ENCODE measurements at places on chromosomes 1 and 21.

DNA sequence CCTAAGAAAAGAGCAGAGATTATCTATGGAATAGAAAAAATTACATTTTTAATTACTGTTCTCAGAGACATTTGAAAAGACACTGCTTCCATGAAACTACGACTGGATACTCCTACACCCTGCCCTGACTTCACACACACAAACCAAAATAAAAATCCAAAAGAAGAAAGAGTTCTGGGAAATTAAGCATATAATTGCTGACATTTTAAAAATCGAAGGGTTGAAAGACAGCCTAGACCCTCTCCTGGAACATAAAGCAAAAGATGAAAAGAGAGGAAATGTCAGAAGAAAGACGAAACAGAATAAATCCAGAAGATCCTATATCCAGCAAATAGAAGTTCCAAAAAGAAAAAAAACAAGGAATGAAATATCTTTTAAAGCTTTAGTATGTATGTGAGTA, 32.8 kb upstream of the EEIG2 start:
- DNase-seq: no peak

DNA sequence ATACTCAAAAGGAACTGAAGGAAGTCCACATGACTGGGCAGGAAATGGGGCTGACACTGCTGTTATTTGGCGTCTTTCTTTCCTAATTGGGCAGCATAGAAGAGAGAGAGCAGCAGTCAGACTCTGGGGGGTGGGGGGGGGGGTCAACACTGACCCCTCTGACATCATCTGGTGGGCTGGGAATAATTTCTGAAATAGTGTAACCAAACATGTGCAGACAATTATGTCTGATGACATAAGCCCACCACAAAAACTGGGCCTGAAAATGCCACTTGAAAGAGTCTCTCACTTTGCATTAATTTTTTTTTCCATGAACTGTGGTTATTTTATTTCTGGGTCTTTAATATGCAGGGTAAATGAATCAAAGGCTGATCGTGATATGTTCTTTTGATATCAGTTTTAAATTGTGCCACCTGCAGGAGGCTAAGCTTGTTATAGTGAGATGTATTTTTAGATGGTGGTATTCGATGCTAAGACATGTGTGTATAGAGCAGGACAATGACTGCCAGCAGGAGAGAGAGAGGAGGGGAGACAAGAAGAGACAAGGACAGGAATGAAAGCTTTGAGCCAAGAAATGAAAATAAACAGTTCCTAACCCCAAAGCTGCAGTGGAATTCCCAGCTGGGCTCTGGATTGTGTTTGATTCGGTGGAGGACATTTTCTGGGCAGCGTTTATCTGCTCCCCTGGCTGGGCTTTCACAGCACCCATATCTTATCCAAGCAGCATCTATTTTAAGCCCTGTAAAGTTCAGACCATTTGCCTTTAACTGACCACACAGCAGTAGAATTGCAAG, 264.7 kb downstream of the PBX1 start:
- no peak for DNase-seq

- peak; percentile 36 for DNase-seq
Measured at GRCh38 chr1:46812065-46812963, 13.5 kb downstream of the CYP4B1 start.

DNA sequence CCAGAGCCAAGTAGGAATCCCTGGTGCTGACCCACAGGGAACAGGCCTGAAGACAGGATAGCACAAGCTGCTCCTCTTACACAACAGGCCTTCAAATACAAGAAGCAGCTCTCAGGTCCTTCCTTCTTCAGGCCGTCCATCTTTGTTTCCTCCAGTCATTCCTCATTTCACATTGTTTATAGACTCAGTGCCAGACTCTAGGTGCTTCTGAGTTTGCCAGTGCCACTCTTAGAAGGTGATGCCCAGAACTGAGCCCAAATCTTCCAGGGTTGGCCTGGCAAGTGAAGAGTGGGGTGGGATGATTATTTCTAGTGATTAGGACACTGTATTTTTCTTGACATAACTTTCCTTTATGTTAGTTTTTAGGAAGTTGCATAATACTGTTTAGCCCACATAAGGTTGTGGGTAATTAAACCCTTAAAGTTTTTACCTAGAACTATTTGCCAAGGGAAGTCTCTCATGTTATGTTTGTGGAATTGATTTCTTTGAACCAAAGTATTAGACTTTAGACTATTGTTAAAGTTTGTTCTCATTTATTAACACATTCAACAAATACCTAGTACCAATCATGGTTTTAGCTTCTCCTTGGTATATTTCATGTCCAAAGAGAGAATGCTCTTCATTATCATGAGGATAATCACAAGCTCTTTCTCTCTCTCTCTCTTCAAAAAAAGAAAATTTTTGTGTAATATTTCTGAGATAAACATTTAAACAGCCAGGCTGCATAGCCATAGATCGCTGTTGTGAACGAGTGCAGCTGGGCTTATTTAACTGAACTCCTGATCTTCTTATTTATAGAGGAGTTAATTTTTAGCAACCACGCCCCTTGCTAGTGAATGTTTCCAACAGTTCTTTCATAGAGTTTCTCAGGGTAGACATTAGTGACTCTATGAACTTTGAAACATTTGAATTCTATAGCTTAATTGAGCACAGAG, 47.7 kb downstream of the PGM1 start:
- DNase-seq: peak; percentile 11

GRCh38 chr1:199242147-199242546, 603.3 kb downstream of the PTPRC start:
- DNase-seq: no peak
